ENCODE measurements at places on chromosomes 5 and 9. TPM values are rescaled to one million over a fixed set of nuclear protein-coding genes. Genes with fewer than 3 reads are reported as not detected.

GRCh38 chr5:143782588-143783386 is 29.2 kb upstream of the HMHB1 start:
- no peak for DNase-seq
- H3K36me3 ChIP-seq = no peaks in the 10 kb centered on the region
- no peak overlapping the region for H3K27ac ChIP-seq
- no peaks in the 10 kb centered on the region for H3K4me1 ChIP-seq

ZNG1F gene
- 8.5 TPM for total RNA-seq

DNA sequence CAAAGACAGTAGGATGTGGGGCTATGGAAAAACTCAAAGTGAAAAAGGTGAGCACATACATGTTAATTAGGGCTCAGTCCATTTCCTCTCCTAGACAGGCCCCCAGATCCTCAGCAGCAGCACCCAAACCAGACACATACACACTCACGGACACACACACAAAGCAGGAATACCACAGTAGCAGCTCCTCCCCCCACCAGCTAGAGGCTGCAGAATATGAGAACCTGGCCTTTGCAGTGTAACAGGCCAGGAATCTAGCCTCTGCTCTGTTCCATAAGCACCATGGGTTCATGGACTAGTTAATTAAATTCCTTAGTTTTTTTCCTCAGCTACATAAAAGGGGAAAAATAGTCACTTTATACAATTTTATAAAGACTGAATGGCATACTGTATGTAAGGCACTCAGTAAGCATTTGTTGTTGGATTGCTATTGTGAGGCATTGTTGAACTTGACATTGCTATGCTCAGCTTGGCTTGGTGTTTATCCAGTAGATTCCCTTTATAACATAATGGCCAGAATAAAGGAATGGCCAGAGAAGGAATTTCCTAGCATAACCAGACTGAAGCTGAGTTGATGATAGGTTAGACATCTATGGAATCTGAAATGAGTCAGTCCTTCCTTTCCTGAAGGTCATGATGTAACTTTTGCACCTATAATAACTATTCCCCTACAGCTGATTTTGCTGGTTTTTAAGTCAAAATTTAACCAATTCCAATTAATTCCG is 186.8 kb downstream of the SEMA5A start:
- DNase-seq = no peak
- H3K4me3 ChIP-seq = no peak overlapping the region
- H3K4me1 ChIP-seq = peaks cover 16% of the 10 kb centered on the region
- H3K27me3 ChIP-seq = no peaks in the 10 kb centered on the region
- no peak overlapping the region for H3K27ac ChIP-seq
- no peaks in the 10 kb centered on the region for H3K36me3 ChIP-seq

DNA sequence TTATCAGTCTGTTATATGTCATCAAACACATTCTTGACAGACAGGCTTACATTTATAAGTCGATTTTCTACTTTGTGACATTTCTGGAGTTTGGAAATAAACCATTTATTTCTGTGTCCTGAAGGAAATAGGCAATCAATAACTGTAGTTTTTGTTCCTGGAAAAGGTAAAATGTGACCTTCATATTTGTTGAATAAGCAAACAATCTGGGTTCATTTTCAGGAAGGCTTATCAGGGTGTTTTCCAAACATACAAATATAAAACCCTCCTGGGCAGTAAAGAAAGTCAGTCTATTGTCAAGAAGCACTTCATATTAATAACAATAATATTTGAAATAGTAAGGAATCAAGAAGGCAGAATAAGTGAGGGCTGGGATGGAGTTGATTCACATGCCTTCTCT is 195.0 kb downstream of the SNCAIP start:
- H3K27me3 ChIP-seq = peaks cover 2% of the 10 kb centered on the region
- no peak for DNase-seq
- H3K4me3 ChIP-seq = no peak overlapping the region
- no peaks in the 10 kb centered on the region for H3K36me3 ChIP-seq

DNA sequence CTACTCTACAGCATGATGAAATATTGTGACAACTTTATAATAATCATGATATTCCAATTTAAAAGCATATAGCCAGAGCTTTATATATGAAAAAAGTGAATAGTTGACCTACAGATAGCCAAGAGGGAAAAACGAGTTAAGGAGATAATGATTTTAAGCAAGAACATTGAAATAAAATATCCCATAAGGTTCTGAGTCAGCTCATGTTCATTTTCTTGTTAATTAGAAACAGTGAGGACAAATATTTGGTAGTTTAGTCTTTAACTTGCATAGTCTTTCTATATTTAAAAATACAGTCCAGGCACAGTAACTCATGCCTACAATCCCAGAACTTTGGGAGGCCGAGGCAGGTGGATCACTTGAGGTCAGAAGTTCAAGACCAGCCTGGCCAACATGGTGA is 55.8 kb upstream of the CDH6 start:
- no peak overlapping the region for H3K27ac ChIP-seq
- no peaks in the 10 kb centered on the region for H3K36me3 ChIP-seq
- DNase-seq = no peak

DNA sequence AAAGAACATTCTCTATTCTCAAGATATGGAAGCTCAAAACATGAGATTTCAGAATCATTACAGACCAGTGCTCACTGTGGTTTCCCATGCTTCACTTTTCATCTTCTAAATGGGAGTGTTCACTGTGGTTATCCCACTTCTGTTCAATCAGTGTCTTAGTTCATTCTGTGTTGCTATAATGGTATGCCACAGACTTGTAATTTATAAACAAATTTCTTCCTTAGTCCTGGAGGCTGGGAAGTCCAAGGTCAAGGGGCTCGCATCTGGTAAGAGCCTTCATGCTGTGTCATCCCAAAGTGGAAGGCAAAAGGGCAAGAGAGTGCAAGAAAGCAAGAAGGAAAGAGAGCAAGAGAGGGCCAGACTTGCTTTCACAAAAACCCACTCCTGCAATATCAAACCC is 146.3 kb downstream of the TTC39B start:
- H3K27ac ChIP-seq = no peak overlapping the region
- no peaks in the 10 kb centered on the region for H3K4me1 ChIP-seq
- no peaks in the 10 kb centered on the region for H3K27me3 ChIP-seq
- H3K4me3 ChIP-seq = no peak overlapping the region
- DNase-seq = no peak

SLC6A18 gene
- total RNA-seq = not detected

GRCh38 chr5:73028991-73029595 is 73.3 kb downstream of the FCHO2 start:
- no peak overlapping the region for H3K4me3 ChIP-seq
- no peaks in the 10 kb centered on the region for H3K4me1 ChIP-seq
- peaks cover 2% of the 10 kb centered on the region for H3K27me3 ChIP-seq
- DNase-seq = no peak

CDH12 gene
- not detected for total RNA-seq

GRCh38 chr9:80883426-80883825 is 805.9 kb downstream of the TLE1 start:
- H3K27me3 ChIP-seq = no peaks in the 10 kb centered on the region
- no peaks in the 10 kb centered on the region for H3K36me3 ChIP-seq
- H3K27ac ChIP-seq = no peak overlapping the region
- H3K4me1 ChIP-seq = no peaks in the 10 kb centered on the region
- DNase-seq = no peak

- no peaks in the 10 kb centered on the region for H3K27me3 ChIP-seq
- no peak overlapping the region for H3K27ac ChIP-seq
- peak overlapping the region; percentile 15 for H3K4me3 ChIP-seq
- DNase-seq = no peak
- H3K36me3 ChIP-seq = peaks cover 26% of the 10 kb centered on the region
Observed at GRCh38 chr9:86350006-86350760, 4.0 kb downstream of the TUT7 start.

DNA sequence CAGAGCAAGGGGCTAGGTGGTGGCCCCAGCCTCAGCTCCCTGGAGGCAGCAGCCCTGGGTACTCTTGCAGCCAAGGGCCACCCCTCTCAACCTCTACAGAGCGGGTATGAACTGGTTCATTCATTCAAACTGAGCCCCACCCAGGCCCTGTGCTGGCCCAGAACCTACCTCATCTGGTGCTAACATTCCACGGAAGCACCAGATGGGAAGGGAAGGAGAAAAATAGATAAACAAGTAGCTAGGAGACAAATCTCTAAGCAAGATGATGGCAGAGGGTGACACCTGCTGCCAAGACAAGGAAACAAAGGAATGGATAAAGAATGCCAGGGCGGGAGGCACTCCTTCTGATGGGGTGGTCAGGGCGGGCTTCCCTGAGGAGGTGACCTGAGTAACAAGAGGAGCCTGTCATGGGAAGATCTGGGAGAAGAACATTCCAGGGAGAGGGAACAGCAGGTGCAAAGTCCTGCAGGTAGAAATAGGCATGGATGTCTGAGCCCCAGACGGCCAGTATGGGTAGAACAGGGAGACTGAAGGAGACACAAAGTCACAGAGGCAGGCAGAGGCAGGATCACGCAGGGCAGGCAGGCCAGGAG is 6.1 kb downstream of the ST6GALNAC4 start:
- peaks cover 15% of the 10 kb centered on the region for H3K36me3 ChIP-seq
- peaks cover 50% of the 10 kb centered on the region for H3K4me1 ChIP-seq
- H3K4me3 ChIP-seq = peak overlapping the region; percentile 24
- H3K27ac ChIP-seq = peak overlapping the region; percentile 93
- no peaks in the 10 kb centered on the region for H3K27me3 ChIP-seq

SAPCD2 gene
- 3.9 TPM for total RNA-seq

Measured in activated naive CD4-positive, alpha-beta T cell treated with anti-CD3 and anti-CD28 coated beads for 36 hours (primary cell).